ENCODE measurements at places on chromosomes 7 and 10.

- DNase-seq, result peak; percentile 5
These were observed 44.1 kb upstream of the CDK6 start for GRCh38 chr7:92880212-92881090.

GRCh38 chr7:149385195-149385950 lies 75.5 kb downstream of the ZNF777 start:
- DNase-seq, result no peak

- DNase-seq, result no peak
These were observed 646 bp downstream of the SERPINE1 start for GRCh38 chr7:101127460-101128039.

GRCh38 chr10:26367771-26368170 lies 70.4 kb upstream of the APBB1IP start:
- DNase-seq, result peak; percentile 10

DNA sequence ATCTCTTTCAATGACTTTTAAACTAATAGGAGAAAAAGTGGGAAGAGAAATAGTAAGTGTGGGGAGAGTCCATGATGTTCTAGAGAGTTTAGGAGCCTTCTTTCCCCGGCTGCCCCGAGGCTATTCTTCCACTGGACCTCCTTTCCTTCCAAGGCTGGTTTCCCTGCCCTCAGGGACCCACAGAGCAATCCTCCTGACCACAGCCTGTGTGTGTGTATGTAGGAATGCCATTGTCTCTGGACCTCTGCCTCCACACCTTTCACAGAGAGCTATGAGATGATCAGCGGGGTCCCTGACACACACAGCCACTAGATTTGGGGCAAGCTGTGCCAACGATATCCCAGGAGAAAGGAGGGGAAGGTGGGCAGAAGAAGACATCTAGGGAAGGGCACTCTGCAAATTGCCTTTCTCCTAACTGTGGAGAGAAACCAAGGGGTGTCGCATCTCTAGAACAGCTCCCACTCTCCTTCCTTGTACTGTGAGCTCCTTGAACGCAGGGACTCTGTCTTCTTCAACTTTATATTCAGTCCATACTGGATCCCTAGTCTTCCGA lies 13.3 kb upstream of the CHCHD3 start:
- DNase-seq, result no peak

DNA sequence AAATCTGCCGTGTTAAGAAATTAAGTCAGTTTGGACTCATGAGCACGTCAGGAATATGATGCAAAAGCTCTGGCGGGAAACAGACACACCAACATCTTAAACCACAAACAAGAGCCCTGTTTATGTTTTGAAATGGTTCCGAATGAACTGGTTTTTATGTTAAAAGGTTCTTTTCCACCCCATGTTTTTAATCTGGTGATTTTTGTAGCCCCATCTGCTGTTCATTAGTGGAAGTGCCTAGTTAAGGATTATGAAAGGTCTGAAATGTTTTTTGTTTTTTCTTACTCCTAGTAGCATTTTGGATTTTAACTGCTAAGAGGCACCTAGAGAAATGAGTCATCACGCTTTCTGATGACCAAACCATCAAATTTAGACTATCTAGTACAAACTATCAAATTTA lies 404.1 kb upstream of the MKI67 start:
- no peak for DNase-seq

- no peak for DNase-seq
These were observed 188.8 kb downstream of the JCAD start for GRCh38 chr10:29870522-29871044.

GRCh38 chr7:6649241-6649961 lies 12.3 kb downstream of the ZNF316 start:
- DNase-seq, result no peak

GRCh38 chr10:116276981-116277380 lies 4.0 kb upstream of the GFRA1 start:
- no peak for DNase-seq

- DNase-seq, result no peak
These were observed 133.4 kb upstream of the CSTF2T start for GRCh38 chr10:51832652-51833383.

DNA sequence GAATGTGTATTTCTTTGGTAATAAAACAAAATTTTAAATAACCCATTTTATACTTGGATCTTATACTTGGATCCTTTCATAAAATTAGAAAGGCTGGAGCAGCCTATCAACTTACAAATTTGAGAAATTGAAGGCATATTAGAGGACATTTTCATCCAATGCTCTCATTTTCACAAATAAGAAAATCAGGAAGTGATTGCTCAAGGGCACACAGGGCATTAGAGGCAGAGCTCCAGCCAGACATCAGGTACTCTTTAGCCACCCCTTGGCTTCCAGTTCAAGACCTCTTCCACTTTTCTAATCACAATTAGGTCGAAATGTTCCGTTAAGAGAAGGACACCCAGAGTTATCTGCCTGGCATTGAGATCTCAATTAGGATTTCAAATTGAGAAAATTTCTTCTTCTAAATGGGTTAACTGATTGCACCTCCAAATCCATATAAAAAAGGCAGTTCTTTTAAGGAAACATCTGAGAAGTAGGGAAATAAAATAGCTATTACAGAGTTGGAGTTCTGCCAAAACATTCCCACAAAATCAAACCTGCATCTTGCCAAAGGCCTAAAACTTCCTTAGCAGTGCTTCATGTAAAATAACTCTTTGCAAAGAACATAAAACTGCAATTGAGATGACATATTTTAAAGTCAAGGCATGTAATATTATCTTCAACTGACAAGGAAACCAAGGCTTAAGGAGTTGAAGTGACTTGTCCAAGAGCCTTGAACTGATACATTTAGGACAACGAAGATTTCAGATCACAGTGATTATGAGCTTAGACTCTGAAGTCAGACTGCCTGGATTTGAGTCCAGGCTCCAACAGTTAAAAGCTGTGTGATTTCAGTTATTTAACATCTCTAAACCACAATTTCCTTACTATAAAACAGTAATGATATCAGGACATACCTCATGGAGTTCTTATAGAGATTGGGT lies 2.4 kb downstream of the ACTA2 start:
- no peak for DNase-seq

GRCh38 chr7:33750177-33750576 lies 155.2 kb upstream of the BMPER start:
- no peak for DNase-seq

- DNase-seq, result no peak
These were observed 353 bp downstream of the MOGAT3 start for GRCh38 chr7:101200504-101200861.

- peak; percentile 35 for DNase-seq
These were observed 25.3 kb downstream of the GARIN1A start for GRCh38 chr7:128697302-128697905.

GRCh38 chr7:2566890-2567678 lies 8.3 kb downstream of the IQCE start:
- DNase-seq, result peak; percentile 34

DNA sequence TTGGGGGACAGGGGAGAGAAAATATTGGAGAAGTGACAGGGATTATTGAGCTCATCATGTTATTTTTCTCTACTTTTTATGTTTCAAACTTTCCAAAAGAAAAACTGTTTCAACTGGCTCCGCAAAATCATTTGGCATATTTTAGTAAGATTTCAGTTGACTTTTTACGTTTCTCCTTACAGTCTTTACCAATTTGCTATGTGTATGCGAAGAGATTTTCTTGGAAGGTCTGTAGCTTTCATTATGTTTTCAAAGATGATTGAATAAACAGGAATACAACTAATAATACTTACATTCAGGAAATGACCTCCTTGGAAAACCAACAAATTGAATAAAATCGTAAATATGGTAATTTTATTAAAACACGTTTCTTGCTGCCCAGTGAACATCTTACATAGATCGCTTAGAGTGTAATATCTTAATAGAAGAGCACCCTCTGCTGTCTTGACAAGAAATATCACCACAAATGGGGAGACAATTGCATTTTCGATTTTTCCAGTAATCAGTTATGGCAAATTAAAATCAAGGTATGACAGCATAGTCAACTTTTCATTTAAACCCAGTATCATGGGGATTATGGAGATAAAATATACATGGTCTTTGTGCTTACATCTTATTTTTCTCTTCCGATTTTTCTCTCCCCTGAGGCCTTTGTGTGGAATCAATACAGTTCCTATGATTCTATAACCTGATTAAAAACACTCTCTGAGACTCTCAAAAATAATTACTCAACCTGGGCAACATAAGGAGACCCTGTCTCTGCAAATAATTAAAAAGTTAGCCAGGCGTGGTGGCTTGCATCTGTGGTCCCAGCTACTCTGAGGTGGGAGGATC lies 43.1 kb downstream of the MBL2 start:
- DNase-seq, result no peak

- DNase-seq, result no peak
These were observed 26.7 kb upstream of the ABLIM1 start for GRCh38 chr10:114684822-114685209.

- DNase-seq, result no peak
These were observed 47.5 kb upstream of the KIF5B start for GRCh38 chr10:32103721-32104120.

GRCh38 chr7:80235334-80235733 lies 100.7 kb downstream of the GNAI1 start:
- DNase-seq, result no peak

DNA sequence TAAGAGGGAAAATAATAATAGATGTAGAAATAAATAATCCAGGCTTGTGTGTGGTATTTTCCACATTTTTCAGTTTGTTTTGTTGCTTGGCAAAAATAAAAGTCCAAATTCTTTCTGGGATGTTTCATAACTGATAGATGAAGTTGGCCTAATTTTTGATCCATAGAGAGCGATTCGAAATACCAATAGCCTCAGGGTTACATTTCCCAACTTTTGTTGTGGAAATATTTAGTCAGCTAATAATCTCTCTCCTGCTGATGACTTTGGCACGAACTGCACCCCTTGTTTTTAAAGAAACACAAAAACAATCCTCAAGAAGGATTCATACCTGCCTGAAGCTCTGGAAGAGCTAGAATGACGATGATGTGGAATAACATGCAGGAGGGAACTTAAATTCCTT lies 483.2 kb downstream of the ADRA2A start:
- no peak for DNase-seq

- DNase-seq, result no peak
These were observed 23.1 kb upstream of the SDHAF3 start for GRCh38 chr7:97094284-97094930.

DNA sequence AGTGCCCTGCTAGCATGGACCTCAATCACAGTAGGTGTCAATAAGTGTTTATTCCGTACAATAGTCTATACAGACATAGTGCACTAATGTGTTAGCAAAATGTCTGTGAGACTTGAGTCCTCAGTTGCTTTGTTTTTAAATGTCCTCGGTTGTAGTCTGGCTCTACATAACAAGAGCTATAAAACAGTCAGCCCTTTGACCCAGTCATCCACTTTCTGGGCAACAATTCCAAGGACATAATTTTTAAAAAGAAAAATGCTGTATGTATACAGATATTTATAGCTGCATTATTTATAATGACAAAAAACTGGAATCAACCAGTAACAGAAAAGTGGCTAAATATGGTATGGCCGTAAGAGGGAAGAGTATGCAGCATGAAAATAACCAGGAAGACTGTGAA lies 2.8 kb upstream of the PDLIM1 start:
- DNase-seq, result no peak

DNA sequence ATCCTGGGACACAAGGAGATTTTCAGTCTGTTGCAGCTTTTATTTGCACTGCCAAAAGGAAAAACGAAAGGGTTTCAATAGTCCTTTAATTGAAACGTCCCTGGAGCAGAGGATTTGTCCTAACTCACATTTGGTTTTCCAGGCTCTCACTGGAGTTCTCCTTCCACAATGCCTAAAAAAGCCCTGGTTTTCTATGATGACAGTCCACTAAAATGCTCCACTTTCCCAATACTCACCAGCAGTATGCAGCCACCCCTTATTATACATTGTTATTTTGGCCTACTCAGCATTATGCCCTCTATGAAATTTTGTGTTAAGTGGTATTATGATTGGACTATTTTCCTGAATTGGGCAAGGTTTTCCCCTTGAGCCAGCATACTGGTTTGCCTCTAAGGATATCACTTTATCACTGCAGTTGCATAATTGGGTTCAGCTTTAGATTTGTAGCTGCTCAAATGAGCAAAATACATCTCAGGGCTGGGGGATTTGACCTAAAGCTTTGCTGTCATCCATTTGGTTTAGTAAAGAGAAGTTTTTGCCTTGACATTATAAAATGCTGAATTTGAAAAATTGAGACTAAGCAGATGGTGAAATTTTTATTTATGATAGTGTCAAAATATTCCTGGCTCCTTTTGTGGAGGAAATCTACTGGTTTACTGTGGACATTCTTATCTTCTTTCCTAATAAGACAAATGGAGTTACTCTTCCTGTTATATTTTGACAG lies 239.2 kb downstream of the RNLS start:
- no peak for DNase-seq

GRCh38 chr10:96706331-96706853 lies 13.9 kb downstream of the PIK3AP1 start:
- DNase-seq, result no peak

- DNase-seq, result no peak
These were observed 146.8 kb downstream of the PCLO start for GRCh38 chr7:83015916-83016315.

DNA sequence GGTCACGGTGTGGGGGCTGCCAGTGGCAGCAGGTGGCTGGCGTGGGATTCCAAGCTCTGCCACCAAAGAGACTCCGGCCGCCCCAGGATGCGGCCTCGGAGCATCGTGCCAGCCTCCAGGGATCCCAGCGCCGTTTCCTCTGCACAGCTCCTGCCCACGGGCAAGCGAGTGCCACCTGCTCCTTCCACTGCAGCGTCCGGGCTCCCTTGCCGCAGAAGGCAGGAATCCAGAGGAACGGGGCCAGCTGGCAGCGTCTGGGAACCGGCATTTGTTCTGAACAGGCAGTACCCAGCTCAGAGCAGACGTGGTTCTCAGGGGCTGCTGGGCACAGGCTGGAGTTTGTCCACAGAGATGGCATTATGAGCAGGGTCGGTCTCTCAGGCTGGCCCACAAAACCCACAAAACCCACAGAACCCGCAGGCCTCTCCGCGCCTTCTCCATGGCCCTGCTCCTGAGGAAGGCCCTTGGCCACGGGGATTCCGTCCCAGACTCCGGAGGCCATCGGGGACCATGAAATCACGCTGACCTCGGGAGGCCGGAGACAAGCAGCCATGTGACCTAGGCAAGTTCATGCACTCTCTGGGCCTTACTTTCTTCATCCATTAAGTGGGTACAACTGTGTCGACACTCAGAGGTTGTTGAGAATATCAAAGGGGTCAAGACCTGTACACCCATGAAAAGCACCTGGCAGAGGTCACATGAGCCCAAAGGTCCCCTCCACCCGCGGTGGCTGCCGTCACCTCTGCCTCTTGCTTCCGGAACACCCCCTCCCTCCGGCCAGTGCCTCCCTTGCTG lies 72.1 kb upstream of the TNRC18 start:
- no peak for DNase-seq

- no peak for DNase-seq
These were observed 2.1 kb downstream of the VSIR start for GRCh38 chr10:71771204-71771603.

DNA sequence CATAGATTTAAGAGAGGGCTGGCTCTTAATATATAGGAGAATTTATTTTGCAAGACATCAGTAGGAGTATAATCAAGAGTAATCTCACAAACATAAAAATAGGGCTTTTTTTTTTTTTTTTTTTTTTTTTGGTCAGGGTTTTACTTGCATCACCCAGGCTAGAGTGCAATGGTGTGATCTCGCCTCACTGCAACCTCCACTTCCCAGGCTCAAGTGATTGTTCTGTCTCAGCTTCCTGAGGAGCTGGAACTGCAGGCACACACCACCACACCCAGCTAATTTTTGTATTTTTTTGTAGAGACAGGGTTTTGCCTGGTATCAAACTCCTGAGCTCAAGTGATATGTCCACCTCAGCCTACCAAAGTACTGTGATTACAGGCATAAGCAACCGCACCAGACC lies 535.3 kb downstream of the CCSER2 start:
- no peak for DNase-seq

- DNase-seq, result no peak
These were observed 28.4 kb downstream of the PLXNA4 start for GRCh38 chr7:132547821-132548220.

GRCh38 chr10:69434169-69434568 lies 17.1 kb upstream of the TSPAN15 start:
- no peak for DNase-seq
